ENCODE measurements at places on chromosomes 2 and 18.

GRCh38 chr2:65070172-65070830, 14.1 kb downstream of the CEP68 start:
- peak; percentile 52 for ATAC-seq

- ATAC-seq = no peak
These were observed 20.0 kb downstream of the MALT1 start for GRCh38 chr18:58691256-58691655.

DNA sequence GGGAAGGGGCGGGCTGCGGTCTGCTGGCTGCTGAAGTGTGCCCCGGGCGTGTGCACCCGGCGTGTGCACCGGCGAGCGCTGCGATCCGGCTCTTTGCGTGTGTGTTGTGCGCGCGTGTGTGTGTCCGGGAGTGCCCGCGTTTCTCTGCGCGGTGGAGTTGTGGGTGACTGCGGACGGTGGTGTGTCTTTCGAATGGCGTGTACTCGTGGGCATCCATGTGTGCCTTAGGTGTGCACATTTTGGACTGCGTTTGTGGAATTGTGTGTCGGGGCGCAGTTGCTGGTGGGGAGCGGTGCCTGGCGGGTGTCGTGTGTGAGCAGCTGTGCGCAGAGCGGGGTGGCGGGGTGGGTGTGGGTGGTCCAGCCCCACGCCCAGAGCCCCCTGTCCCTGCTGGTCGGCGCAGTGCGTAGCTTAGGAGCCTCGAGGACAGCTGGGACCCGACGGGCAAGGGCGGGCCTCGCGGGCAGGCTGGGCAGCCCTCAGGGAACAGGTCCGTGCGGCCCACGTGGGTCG, 533 bp downstream of the HPCAL1 start:
- no peak for ATAC-seq

- peak; percentile 24 for ATAC-seq
These were observed 17.0 kb upstream of the CD8A start for GRCh38 chr2:86807468-86808275.

- no peak for ATAC-seq
These were observed 70.3 kb upstream of the DOCK10 start for GRCh38 chr2:225112362-225113126.

- ATAC-seq = no peak
These were observed 462.5 kb upstream of the FSHR start for GRCh38 chr2:49616800-49617199.

DNA sequence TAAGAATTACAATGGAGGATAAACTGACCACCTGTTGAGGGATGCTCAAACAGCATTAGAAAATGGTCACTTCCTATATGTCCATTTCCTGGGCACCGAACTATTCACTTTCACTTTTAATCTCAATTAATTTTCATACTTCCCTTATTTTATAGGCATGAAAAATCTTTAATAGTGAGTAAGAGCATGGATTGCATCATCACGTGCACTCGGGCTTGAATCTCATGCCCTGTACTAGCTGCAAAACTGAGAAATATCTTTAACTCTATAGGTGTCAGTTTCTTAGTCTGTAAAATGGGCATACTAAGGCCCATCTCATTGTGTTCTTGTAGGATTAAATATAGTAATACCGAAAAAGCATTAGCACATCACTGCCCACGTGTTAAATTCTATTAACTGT, 183.9 kb upstream of the FIGN start:
- no peak for ATAC-seq

DNA sequence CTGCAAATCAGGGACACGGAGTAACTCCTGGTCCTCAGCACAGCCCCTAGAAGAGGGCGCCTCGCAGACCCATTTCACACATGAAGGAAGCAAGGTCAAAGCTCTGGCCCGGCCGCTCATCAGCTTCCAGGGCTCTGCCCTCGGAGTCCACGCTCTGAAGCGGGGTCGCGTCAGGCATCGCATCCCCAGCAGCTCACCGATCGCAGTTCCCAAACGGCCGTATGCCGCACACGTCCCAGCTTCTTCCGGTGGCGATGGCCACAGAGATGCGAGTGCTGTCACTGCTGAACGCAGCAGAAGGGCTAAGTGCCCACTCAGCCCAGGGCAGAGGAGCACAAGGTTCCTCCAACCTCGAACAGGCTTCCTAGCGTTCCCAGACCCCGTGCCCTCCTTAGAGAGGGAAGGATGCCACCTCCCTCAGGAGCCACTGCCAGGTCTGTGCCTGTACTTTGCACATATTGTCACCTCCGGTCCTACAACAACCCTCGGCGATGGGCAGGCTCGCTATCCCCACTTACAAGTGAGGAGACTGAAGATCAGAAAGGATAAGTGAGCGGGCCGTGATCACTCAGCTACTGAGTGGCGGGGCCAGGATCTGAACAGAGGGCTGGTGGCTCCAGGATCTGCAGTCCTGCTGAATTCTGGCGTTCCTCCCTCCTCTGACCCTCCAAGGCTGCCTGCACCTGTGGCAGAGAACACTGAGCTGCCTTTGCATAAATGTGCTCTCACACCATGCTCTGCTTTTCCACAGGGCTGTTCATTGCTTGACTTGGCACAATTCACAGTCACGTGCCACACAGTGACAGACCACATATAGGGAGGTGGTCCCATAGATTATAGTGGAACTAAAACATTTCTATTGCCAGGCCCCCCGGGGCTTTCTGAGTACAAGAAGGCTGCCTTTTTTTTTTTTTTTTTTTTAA, 71.4 kb downstream of the COPS8 start:
- ATAC-seq = no peak
